ENCODE measurements at places on chromosomes 16 and 17. TPM values are rescaled to one million over a fixed set of nuclear protein-coding genes. Genes with fewer than 3 reads are reported as not detected.
A peak's percentile ranks its signal among the peaks of the same experiment; 100 is the strongest.

DNA sequence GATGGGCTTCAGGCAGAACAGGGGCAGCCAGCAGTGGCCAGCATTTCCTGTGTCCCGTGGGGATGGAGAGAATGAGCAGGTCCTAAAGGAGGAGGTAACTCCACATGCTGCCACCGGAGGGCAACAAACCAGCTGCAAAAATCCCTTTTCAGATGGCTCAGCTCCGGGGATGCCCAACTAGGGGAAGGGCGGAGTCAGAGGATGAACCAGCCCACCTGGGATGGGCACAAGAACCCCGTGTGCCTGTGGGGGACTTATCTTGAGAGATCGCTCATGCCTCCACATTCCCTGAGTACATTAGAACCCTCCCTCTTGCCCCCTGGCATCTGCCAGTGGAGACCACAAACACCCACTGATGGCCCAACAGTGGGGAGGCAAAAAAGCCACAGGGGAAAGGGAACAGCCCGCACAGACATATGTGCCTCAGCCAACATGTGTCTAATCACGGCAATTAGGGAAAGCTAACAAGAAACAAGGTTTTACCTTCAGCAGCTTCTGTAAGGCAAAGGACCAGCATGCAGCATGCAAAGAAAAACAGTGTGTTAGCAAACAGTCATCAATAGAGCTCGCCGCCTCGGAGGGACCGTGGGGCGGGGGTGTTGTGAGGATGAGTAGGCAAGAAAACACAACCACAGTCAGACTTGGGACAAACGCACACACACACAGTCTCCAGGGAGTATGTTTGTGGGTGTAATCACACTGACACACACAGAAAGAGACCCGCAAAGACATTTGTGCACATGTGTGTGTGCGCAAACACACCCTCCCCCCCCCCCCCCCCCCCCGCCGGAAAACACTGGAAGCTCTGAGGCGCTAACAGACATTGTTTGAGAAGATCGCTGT is 64.0 kb downstream of the MYO18A start:
- ATAC-seq, result peak; percentile 26

DNA sequence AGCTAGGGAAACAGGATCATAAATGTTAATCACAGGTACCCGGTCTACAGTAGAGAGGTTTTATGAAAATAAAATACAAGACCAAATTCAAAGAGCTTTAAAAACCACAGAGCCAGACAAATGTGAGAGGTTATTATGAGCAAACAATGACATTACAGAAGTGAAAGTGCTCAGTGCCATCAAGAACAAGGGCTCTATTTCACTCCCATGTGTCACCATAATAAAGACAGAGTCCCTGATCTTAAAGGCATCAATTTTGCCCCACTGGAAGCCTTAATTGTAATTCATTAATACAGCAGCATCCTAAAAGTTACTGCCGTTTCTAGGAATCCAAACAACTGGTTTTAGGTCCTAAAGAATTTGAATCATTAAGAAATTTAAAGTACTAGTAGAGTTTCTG is 43.7 kb upstream of the CDRT4 start:
- no peak for ATAC-seq

DNA sequence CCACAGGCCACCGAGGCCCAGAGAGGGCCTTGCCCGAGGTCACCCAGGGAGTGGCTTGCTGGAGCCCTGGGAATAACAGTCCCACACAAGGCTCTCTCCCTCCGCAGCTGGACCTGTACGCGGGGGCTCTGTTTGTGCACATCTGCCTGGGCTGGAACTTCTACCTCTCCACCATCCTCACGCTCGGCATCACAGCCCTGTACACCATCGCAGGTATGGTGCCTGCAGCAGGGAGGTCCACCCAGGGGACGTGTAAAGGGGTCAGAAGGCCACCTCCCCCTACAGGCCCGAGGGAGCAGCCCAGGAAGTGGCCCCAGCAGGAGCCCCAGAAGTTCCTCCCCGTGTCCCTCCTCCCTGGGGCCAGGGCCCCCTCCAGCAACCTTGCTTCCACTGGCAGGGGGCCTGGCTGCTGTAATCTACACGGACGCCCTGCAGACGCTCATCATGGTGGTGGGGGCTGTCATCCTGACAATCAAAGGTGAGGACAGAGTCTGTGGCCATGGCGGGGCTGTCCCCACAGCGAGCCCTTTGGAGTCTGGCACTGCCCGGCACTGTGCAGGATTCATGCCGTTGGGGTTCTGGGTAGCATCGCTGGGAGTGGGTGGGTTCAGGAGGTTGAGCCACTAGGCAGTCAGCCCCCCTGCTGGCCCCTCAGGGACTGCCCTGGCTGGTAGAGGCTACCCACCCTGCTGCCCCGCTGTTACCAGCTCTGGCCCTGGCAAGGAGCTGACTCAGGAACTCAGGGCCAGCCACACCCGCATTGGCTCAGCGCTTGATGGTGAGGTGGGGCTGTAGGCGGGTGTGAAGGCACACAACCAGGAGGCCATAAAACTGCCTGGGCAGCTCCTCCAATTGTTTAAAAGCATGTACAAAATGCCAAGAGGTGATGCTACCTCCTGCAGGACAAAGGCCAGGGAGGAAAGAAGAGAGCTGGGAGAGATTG is 17.3 kb downstream of the SLC5A10 start:
- ATAC-seq, result peak; percentile 76

DNA sequence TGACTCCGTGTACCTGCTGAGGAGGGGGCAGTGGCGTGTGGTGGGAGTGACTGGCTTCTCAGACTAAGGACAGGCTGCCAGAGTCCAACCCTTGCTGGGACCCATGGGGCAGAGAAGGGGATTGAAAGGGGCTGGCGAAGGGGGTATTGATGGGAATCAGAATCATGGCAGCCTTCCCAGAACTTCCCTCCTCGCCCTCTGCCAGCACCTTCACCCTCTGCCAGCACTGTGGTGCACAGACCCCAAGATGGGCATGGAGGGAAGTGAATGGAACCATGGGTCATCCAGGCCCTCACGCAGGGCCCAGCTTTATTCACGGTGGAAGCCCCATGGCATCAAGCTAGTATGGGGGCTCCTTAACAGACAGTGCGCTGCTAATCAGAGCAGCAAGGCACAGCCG is 76.8 kb downstream of the IRX5 start:
- no peak for ATAC-seq

GRCh38 chr17:50003911-50004310 is 8.9 kb upstream of the DLX3 start:
- no peak for ATAC-seq

The MYH8 gene
- total RNA-seq, result not detected
